ENCODE measurements at places on chromosomes 3 and 15.

DNA sequence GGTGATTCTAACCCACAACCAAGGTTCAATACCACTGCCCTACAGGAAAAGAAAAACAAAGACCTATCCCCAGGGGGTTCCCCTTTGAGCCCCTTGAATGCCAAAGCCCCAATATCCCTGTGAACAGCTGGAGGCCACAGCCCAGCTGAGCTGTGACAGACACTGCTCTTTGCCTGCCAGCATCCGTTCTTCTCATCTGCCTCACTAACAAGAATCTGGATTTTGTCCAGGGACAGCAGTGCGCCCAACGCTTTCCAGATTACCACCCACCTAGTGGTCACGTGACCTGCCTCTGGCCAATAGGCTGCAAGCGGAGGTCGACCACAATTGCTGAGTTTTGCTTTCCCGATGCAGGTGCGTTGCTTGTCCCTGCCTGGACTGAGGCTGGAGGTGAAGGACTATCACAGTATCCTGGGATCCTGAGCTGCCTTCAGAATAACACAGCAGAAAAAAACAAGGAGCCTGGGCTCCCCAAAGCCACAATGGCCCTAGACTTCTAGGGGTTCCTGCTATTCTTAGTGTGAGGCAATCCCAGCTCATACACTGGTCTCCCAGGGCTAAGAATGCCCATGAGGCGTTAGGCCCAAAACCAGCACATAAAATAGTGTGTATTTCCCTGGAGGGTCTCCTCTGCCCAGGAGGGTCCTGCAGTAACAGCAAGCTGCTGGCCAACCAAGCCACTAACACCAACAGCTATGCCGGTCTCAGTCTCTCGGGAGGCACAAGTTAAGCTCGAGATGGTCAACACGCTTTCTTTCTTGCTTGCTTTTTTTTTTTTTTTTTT is 13.8 kb downstream of the BDH1 start:
- DNase-seq, result no peak

DNA sequence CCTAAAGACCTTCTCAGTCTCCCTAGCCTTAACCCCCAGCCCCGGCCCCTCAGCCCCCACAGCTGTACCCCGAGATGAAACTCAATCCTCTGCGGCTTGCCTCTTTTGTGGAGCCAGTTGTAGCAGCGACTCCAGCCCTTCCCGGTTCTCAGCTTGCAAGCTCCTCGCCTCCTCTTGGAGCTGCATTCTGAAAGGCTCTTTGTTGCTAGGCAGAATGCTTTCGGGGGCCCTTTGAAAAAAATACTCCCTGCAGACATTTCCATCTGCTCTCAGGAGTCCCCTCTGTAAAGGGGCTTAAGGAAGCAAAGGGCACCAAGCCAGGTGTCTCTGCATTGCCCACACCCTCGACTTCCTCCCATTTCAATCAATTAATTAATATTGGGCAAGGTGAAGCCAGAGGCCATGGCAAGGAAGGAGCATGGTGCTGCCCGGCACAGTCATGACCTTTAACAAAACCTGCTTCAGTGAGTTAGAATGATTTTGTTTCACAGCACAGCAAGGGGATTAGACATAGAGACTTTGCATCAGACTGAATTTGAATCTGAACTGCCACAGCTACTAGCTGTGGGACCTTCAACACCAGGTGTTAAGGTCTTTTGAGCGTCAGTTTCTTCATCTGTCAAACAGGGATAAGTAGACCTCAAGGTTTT is 65.5 kb downstream of the SRGAP3 start:
- no peak for DNase-seq

DNA sequence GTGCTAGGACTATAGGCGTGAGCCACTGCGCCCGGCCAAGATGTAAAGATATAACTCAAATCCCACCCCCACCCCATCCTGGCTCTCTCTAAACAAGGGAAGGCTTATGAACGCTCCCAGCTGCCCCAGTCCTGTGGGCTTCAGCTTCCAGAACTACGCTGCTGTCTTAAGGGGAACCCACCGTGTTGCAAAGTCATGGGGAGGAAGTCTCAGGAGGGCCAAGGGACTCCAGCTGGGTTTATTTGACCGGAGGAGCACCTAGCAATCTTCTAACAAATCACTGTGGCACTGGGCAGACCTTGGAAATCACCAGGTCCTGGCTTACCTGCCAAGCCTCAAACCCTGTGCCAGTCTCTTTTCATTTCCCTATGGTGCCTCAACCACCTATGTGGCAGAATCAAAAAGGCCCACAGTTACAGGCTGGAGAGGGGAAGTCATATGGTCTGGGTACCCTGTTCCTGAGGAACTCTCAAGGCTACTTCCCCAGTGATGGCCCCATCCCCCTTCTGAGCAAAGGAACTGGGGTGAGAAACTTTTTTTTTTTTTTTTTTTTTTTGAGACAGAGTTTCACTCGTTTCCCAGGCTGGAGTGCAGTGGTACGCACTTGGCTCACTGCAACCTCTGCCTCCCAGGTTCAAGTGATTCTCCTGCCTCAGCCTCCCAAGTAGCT is 83.4 kb downstream of the RBPMS2 start:
- DNase-seq, result peak; percentile 82

DNA sequence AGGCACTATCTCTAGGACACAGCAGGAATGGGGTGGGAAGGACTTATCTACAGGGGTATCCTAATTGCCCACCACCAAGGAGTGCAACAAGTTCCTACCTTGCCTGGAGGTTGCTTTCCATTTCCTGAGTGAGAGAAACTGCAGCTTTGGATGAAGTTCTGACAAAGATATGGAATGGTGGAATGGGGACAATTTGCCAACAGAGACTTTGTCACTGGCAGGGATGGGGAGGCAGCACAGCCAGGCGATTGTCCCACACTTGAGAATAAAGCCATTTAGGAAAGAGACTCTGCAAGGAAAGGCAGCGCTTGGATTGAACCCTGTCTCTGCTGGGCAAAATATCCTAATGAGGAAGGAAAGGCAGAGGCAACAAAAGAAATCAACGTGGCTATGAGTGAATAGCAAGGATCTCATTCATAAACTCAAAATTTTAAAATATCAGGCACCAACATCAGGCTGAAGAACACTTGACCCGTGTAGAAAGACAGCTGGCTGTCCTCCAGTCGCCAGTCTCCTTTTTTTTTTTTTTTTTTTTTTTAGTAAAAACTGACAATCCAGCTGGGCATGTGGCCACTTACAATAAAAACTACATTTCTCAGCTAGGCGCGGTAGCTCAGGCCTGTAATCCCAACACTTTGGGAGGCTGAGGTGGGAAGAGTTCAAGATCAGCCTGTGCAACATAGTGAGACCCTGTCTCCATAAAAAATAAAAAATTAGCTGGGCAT is 31.6 kb upstream of the PDE8A start:
- no peak for DNase-seq

DNA sequence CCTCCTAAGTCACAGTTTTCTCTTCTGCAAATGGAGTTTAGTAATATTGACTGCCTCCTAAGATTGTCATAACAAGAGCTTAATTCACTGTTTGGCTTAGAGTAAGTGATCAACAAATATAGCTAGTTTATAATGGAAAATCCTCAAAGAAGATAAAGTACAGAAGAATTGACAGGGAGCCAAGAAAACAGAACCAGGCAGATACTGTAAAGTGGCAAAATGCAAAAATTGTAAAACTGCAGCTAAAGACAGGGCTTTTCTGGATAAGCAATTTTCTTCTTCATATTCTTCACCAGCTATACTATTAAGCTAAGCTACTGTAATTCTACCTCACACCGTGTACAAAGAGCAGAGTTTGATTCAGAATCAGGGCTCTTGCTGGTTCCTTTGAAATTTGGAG is 148.6 kb downstream of the ARPP21 start:
- no peak for DNase-seq

DNA sequence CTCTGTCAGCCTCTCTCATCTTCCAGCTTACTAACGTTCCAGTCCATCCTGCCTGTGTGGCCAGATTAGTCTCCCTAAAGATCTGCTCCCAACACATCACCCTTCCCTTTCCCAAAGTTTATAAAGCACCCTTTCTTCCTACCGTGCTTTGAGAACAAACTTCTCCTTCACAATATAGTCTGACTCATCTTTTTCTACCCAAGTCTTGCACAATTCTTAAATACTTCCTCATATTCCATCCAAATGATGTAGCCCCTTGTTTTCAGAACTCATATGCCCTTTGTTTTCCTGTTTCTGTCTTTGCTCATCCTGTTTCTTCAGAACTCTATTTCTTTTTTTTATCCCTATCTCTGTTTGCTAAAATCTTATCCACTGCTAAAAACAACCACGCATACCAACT is 326.8 kb downstream of the MFSD1 start:
- DNase-seq, result peak; percentile 52

- DNase-seq, result peak; percentile 65
Observed at GRCh38 chr3:149879872-149880271, 66.9 kb downstream of the RNF13 start.

Measured in KBM-7 (cell line).